ENCODE measurements at places on chromosomes 1 and 21.

DNA sequence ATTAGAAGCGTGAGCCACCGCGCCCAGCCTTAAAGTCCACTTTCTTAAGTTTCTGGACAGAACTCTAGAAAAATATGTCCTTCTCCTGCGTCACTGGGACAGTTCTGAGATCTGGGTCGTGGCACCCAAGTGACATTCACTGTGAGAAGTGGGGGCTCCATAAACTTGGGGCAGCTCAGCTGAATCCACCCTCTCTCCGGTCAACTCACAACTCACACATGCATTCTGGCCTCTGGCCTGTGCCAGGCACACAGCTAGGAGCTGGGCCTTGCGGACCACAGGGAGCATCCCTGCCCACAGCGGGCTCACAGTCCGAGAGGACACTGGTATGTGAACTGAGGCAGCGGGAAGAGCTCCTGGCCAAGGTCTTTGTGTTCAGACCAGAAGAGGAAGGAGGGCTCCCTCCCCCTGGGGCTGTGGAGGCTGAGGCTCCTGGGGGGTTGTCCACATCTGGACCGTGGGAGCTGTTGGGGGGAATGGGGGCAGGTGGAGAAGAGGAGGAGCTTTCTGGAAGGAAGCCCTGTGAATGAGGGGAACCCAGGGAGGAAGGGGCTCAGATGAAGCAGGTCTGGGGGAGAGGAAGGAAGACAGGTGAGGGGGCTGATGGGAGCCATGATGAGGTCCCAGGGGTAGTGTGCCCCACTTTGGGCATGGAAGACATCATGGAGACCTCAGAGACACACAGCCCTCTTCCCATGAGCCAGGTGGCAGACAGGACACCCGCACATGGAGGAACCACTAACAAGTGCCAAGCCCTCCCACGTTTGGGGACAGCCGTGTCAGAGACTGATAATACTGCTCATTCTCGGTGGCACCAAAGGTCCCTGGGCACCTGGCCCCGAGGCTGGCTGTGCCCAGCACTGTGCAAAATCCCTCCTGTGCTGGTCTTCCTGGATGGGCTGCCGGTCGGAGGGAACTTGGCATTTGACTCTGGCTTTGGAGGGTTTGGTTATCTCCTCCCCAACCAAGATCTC, 191.0 kb upstream of the VAMP3 start:
- no peaks in the 10 kb centered on the region for H3K4me1 ChIP-seq
- no peak overlapping the region for H3K27ac ChIP-seq
- no peaks in the 10 kb centered on the region for H3K36me3 ChIP-seq
- DNase-seq: no peak

DNA sequence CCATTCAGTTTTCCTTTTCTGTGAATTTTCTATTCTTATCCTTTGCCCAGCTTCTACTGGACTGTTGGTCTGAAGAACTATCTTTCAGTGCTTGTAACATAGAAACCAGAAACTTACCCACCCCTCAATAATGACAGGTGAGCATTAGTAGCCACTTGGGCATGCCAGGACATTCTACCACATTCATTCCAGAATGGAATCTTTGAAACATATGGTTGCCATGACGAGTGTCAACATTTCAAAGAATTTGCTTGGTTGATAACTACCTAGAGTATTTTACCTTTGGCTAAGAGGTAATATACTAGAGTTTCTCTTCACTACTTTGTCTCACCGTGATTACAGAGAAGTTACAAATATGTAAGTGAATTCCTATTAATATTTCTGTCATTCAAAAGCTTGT, at the start of gene MROH9:
Gene MROH9, plus strand, starts transcription at position 304 of the 400 bp plus-strand sequence. CDS start 10,023 bp downstream, outside the sequence.
- no peak for DNase-seq
- no peaks in the 10 kb centered on the region for H3K36me3 ChIP-seq
- H3K27me3 ChIP-seq: no peaks in the 10 kb centered on the region
- H3K4me1 ChIP-seq: peaks cover 3% of the 10 kb centered on the region
- H3K27ac ChIP-seq: no peak within 1 kb of the TSS
- no peak within 1 kb of the TSS for H3K4me3 ChIP-seq

GRCh38 chr1:50369830-50370229, 53.4 kb downstream of the DMRTA2 start:
- no peak for DNase-seq
- peaks cover 11% of the 10 kb centered on the region for H3K27me3 ChIP-seq
- H3K27ac ChIP-seq: no peak overlapping the region
- H3K4me3 ChIP-seq: no peak overlapping the region
- H3K36me3 ChIP-seq: no peaks in the 10 kb centered on the region

- no peaks in the 10 kb centered on the region for H3K27me3 ChIP-seq
- H3K36me3 ChIP-seq: no peaks in the 10 kb centered on the region
- no peak for DNase-seq
- H3K27ac ChIP-seq: no peak overlapping the region
- no peaks in the 10 kb centered on the region for H3K4me1 ChIP-seq
These were observed 54.2 kb downstream of the SLC2A1 start for GRCh38 chr1:42904434-42904833.

DNA sequence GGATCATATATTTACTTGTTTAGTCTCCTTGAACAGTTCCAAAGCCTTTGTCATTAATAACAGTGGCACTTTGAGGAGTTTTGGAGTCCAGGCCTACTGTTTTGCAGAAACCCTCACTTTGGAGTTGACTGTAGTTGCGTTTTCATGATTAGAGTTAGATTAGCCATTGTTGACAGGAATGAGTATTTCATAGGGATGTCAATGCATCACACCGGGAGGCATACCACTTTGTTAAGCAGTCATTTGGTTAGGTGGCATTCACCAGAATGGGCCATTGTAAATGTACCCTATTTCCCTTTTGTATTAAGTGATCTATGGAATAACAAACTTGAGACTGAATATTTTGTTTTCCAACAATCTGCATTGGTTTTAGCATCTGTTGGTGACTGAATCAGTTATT, 11.8 kb downstream of the MRPS6 start:
- no peak overlapping the region for H3K4me3 ChIP-seq
- no peaks in the 10 kb centered on the region for H3K36me3 ChIP-seq
- H3K27me3 ChIP-seq: no peaks in the 10 kb centered on the region

GRCh38 chr1:104235141-104235540, 485.4 kb downstream of the AMY1C start:
- no peak overlapping the region for H3K27ac ChIP-seq
- no peaks in the 10 kb centered on the region for H3K36me3 ChIP-seq
- no peak overlapping the region for H3K4me3 ChIP-seq
- no peak for DNase-seq

DNA sequence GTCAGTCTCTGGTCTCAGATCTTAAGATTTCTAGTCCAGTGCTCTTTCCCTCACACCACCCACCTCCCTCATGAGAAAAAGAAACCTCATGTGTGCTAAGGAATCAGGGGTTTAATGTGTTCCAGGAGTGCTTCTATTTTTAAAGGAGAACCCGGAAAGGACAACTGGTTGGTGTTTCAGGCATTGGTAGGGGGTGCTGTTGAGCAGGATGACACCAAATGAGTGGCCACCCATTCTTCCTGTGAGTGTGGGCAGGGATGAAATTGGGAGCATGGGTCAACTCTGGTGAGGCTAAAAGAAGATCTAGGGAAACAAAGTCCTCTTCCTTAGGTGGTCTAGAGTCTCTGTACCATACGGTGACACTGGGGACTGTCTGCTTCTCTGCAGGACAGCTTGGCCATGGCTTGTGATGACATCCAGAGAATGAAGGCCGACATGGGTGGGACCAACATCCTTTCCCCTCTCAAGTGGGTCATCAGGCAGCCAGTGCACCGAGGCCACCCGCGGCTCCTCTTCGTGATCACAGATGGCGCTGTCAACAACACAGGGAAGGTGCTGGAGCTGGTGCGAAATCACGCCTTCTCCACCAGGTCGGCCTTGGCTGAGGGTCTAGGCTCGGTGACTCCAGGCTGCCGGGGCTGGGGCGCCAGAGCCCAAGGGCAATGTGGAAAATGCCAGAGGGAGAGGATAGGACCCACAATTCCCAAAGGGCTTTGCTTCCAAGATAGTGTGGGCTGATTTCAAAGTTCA, 39.3 kb downstream of the VWA5B1 start:
- no peaks in the 10 kb centered on the region for H3K27me3 ChIP-seq
- no peaks in the 10 kb centered on the region for H3K36me3 ChIP-seq
- H3K4me1 ChIP-seq: peaks cover 44% of the 10 kb centered on the region
- no peak for DNase-seq
- no peak overlapping the region for H3K4me3 ChIP-seq

DNA sequence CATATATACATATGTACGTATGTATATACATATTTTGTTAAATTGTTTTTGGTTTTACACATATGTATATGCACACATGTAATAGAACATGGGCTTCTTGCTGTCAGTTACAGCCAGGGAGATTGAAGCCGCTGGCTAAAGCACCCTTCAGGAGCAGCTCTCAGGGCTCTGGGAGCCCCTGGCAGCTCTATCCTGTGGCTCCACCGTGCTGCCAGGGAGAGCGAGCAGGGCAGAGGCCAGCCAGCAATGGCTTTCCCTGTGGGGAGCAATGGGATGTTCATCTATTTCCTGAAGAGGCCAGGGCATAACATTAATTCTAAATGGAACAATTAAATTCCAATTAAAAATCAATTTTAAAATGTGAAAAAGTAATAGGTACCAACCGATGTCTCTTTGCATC, 102.9 kb downstream of the PSMG1 start:
- H3K4me1 ChIP-seq: peaks cover 15% of the 10 kb centered on the region
- H3K36me3 ChIP-seq: no peaks in the 10 kb centered on the region
- no peak overlapping the region for H3K4me3 ChIP-seq

All from lung (tissue), 17 donors.